ENCODE measurements at places on chromosomes 2 and 18. TPM values are rescaled to one million over a fixed set of nuclear protein-coding genes. Genes with fewer than 3 reads are reported as not detected.

Gene FAHD2B
- total RNA-seq: 9.8 TPM

Gene SRD5A2
- total RNA-seq: not detected

Gene MAP3K19
- not detected for total RNA-seq

Gene GRB14
- total RNA-seq: 0.30 TPM

Gene SGPP2
- total RNA-seq: not detected

Gene GALM
- total RNA-seq: 10.9 TPM

Gene TM4SF20
- not detected for total RNA-seq

Gene ANXA4
- total RNA-seq: 19.0 TPM

Gene LIMS2
- 2.6 TPM for total RNA-seq

Gene PNO1
- 15.7 TPM for total RNA-seq

Gene TXNDC2
- total RNA-seq: not detected

Gene DSEL
- 33.4 TPM for total RNA-seq

Gene FSHR
- not detected for total RNA-seq

Gene MC5R
- not detected for total RNA-seq

Gene OBSL1
- total RNA-seq: 43.1 TPM

Gene PJVK
- total RNA-seq: 2.1 TPM

Gene AQP4
- not detected for total RNA-seq

Gene GAD1
- total RNA-seq: not detected

Gene ACMSD
- not detected for total RNA-seq

Gene GBX2
- total RNA-seq: not detected

Gene CHRNA1
- 1.5 TPM for total RNA-seq

Gene MAB21L4
- total RNA-seq: not detected

Gene CRYBA2
- total RNA-seq: not detected

Gene ZAP70
- total RNA-seq: 0.05 TPM

Gene CCL20
- 3.0 TPM for total RNA-seq

Gene PAX8
- total RNA-seq: 0.65 TPM

Gene AQP12A
- total RNA-seq: not detected

Gene COBLL1
- 26.9 TPM for total RNA-seq

Gene MTCL1
- total RNA-seq: 28.5 TPM

Gene CIDEA
- not detected for total RNA-seq

Gene TRIM43
- not detected for total RNA-seq

Gene TUBB8B
- total RNA-seq: not detected

Gene COL5A2
- 1,671 TPM for total RNA-seq

Gene METTL5
- 33.6 TPM for total RNA-seq

Gene TBR1
- under 0.01 TPM for total RNA-seq

Gene CCBE1
- 0.59 TPM for total RNA-seq

Gene PGAP1
- total RNA-seq: 11.0 TPM

Gene SLC8A1
- total RNA-seq: 125 TPM

Gene TEKT4
- not detected for total RNA-seq

Gene OR6B2
- not detected for total RNA-seq

Gene TUBA4B
- total RNA-seq: not detected

Gene NXPH2
- not detected for total RNA-seq

Gene CROCC2
- not detected for total RNA-seq

Gene MPP4
- 0.89 TPM for total RNA-seq

Gene NAT8
- not detected for total RNA-seq

Gene NTSR2
- total RNA-seq: not detected

Gene ABHD3
- 5.9 TPM for total RNA-seq

Gene CHRNG
- total RNA-seq: not detected

Gene SNORC
- total RNA-seq: 1.2 TPM

Gene POMC
- total RNA-seq: 1.0 TPM

Gene LAMA1
- 31.2 TPM for total RNA-seq

Gene SPATA3
- total RNA-seq: not detected

Gene SERPINB3
- total RNA-seq: not detected

Gene HRH4
- 0.05 TPM for total RNA-seq

Gene PUM2
- 48.1 TPM for total RNA-seq

Gene LTBP1
- 406 TPM for total RNA-seq

Gene CCDC148
- total RNA-seq: 1.2 TPM

Gene DSG1
- total RNA-seq: not detected

Gene SLC38A11
- 0.23 TPM for total RNA-seq

Data from smooth muscle cell of the umbilical artery (primary cell).